ENCODE measurements at places on chromosomes 3 and 15.

DNA sequence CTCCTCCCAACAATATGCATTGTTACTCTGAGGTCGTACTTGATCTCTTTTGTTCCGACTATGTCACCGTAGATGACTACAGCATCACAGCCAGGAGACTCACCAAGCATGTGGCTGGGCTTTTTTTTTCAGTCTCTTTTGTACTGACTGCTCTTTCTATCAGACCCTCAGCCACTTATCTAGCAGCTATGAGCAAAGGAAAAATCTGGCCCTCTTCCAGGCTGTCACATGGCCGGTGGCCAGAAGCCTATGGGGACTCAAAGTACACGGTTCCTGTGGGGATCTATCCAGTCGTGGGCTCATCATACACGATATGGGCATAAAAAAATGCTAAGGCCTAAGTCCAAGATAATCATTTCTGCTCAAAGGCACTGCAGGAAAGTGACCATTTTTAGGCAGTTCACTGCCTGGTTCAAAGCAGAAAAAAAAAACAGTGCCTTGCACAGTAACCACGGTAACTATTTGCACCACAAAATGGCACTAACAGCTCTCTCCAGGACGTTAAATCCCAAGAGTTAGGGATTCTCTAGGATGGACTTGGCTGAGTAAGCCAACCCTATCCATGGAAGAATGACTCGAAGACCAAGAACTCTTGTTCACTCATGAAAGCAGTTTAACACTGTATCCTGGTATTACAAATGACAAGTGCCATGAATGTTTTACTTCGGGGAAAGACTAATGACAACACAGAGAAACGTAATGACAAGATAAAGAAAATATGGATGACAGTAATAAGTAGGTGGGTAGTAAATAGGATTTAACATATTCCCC, 50.3 kb downstream of the SHQ1 start:
- DNase-seq: no peak

GRCh38 chr3:127166501-127167065, 26.3 kb upstream of the PRR23E start:
- DNase-seq: no peak

DNA sequence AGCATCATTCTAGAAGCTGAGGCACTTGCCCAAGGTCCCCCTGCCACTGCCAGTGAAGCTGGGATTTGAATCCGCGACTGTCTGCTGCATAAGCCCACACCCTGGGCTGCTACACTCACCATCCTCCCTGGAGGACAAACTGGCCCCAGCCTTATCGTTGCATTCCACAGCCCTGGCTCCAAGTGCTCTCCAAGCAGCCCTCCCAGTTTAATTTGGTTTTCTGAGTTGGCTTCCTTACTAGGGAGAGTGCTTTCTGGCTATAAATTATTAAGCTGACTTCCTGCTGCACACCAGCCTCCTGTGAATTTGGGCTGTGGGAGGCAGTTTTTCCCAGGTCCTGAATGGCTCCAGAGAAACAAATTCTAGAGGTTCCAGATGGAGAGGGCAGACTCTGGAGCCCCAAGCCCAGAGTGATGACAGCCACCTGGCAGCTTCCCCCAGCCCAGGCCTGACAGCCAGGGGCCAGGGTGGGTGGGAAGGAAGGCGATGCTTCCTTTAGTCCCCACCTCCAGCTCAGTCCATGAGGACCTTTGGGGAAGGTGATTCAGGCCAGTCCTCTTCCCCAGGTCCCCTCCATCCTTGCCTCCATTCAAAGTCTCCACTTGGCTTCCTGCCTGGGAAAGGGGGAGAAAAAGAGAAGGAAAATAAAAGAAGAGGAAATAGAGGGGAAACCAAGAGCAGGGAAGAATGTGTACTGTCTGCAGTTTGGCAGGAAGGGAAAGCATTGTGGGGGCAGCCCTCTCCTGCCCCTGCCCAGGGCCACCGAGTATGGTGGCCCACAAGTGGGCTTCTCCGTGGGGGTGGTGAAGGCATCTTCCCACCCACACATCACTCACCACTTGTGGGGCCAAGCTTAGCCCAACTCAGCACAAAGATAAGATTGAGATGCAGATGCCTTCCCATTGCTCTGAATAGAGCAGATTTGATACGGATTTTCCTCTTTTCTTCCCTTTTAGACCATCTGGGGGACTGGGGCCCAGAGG, 69.6 kb downstream of the SEMA5B start:
- no peak for DNase-seq

DNA sequence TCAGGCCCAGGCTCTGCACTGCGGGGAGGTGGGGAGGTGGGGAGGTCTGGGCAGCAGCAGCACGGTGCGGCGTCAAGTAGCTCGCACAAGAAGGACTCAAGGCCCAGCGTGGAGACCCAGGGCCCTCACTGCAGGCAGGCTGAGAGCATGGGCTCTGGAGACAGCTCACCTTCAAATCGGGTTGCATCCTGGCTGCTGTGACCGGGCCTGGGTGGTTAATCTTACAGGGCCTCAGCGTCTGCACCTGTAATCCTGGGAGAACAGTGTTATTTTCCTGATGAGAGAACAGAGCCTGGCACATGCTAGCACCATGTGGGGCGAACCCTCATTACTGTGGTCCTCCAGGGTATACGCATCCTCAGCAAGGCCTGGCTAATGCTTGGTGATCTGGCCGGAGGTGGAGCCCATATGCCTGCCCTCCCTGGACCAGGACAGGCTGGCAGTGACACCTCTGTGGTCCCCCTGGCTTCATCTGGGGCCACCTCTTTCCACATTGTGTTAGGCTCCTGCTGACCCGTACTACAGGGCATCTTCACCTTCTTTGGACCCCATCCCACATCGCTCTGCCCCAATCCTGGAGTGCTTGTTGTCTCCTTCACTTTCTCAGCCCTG, 55.5 kb downstream of the RGMA start:
- no peak for DNase-seq

- no peak for DNase-seq
Measured at GRCh38 chr15:91435113-91435512, 335.1 kb downstream of the SV2B start.

GRCh38 chr3:13115576-13115910, 42.3 kb upstream of the IQSEC1 start:
- DNase-seq: no peak

GRCh38 chr3:101898752-101899169, 49.4 kb downstream of the NFKBIZ start:
- no peak for DNase-seq

- DNase-seq: no peak
Measured at GRCh38 chr15:65087411-65087810, 10.9 kb downstream of the KBTBD13 start.
